ENCODE measurements at places on chromosomes 12 and 14.
A peak's percentile ranks its signal among the peaks of the same experiment; 100 is the strongest.

- DNase-seq = no peak
Observed at GRCh38 chr12:47207340-47207717, 127.6 kb upstream of the AMIGO2 start.

GRCh38 chr14:30798961-30799360 lies 75.4 kb upstream of the COCH start:
- no peak for DNase-seq

- DNase-seq = peak; percentile 80
Observed at GRCh38 chr12:116277467-116278278, at the start of gene MED13L. Gene MED13L (minus strand): TSS chr12:116277693. CDS start chr12:116277131, 562 bp downstream.

GRCh38 chr12:24909667-24910066 lies 39.2 kb downstream of the BCAT1 start:
- no peak for DNase-seq

DNA sequence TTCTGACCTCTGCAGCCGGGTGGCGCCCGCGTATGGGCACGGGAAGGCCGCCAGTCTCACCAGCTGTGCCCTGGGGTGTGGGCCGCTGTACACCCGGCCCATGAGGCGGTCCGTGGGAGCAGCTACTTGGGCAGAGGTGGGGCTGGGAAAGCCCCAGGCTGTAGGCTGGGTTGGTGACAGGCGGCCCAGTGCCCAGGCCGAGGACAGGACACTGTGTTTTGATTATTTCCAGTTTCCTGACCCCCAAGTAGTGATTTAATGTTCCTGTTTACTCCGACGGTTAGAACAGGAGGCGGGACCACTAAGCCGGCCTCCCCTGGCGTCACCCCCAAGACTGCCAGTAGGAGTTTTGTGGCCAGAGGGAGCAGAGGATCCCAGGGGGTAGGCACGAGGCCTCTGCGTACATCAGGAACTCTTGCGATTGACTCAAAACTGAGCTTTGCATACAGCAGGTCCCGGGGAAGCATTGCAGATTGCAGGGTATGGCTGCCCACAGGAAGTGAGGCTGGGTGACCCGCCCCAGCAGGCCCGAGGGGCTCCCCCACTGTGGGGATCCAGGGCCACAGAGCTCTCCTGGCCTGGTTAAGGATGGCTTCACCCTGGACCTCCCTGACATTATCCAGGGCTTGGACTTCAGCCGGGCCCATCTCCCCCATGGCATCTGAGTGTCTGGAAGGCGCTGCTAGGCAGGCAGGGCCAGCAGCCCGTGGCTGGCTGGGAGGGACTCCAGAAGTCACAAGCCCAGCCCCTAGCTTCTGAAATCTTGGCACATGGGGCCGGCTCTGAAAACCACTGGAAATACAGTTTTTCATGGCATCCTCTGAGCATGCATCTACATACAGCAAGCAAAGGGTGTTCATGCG lies 42.5 kb upstream of the DIO3 start:
- DNase-seq = no peak

- no peak for DNase-seq
Observed at GRCh38 chr12:124525927-124526692, 41.3 kb downstream of the NCOR2 start.

GRCh38 chr12:67111182-67111581 lies 158.0 kb upstream of the CAND1 start:
- DNase-seq = no peak

DNA sequence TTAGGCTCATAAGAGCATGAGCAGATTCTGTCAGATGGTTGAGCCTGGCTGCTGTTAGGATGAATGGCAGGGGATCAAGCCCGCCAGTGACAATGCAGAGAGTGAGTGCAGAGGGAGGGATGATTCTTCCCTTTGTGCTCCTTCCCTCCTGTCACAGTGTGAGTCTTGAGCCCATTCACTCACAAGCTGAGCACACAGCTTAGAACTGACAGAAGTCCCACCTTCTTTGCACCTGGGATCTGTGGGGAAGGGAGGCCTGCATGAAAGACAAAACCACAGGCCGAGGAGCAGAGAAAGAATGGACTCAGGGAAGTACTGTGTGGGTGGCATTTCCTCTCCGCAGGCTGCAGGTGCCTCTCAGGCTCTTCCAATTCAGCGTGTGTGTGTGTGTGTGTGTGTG lies 160.6 kb downstream of the KCNA5 start:
- peak; percentile 87 for DNase-seq

- no peak for DNase-seq
Observed at GRCh38 chr14:51210594-51210993, 29.5 kb upstream of the TMX1 start.

DNA sequence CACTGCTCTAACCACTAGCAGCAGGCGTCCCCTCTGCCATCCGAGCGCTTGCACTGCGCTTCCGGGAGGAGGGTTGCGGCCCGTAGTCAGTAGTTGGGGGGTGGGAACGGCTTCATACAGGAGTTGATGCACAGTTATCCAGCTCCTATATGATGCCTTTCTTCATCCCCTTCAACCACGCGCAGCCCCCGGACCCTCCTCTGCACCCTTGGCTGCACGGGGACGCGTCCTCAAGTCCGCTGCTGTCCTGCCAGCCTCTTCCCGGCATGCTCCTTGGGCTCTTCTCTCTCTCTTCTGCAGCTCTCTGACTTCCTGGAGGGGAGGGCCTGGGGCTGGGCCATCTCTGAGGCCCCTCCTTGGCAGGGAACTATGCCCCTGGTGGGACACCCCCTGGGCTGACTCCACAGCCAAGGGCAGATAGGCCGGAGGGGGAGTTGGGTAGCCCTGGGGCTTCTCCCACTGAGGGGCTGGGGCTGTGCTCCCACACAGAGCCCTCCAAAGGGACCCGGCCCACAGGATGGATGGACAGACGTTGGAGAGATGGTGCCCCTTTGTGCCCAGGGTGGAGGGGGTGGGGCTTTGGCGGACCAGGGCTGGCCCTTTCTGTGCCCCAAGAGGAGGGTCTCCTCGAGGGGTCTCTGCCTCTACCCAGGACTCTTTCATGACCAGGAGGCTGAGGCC lies 29.0 kb downstream of the RTL1 start:
- DNase-seq = no peak

- no peak for DNase-seq
Observed at GRCh38 chr14:100066962-100067361, 1.7 kb downstream of the EVL start.
